Right ventricle myocardium inferior (tissue), 1 donor: ENCODE measurements at places on chromosomes 1 and 21. TPM values are rescaled to one million over a fixed set of nuclear protein-coding genes. Genes with fewer than 3 reads are reported as not detected.

Gene RERE
- total RNA-seq, result 133 TPM

Gene AMY1A
- not detected for total RNA-seq

Gene CD1B
- not detected for total RNA-seq

Gene NPHS2
- total RNA-seq, result not detected

Gene KRTAP10-10
- total RNA-seq, result not detected

Gene SKI
- 38.5 TPM for total RNA-seq

Gene ST6GALNAC3
- total RNA-seq, result 3.9 TPM

Gene C1orf185
- total RNA-seq, result not detected

Gene CYP2J2
- total RNA-seq, result 76.4 TPM

Gene DMRTA2
- not detected for total RNA-seq

Gene NR0B2
- total RNA-seq, result 4.7 TPM

Gene RAB42
- 1.6 TPM for total RNA-seq

Gene SPRR3
- total RNA-seq, result not detected

Gene SPRR2G
- not detected for total RNA-seq

- no peak for DNase-seq
Observed at GRCh38 chr1:38134294-38134755, 87.7 kb upstream of the POU3F1 start.

DNA sequence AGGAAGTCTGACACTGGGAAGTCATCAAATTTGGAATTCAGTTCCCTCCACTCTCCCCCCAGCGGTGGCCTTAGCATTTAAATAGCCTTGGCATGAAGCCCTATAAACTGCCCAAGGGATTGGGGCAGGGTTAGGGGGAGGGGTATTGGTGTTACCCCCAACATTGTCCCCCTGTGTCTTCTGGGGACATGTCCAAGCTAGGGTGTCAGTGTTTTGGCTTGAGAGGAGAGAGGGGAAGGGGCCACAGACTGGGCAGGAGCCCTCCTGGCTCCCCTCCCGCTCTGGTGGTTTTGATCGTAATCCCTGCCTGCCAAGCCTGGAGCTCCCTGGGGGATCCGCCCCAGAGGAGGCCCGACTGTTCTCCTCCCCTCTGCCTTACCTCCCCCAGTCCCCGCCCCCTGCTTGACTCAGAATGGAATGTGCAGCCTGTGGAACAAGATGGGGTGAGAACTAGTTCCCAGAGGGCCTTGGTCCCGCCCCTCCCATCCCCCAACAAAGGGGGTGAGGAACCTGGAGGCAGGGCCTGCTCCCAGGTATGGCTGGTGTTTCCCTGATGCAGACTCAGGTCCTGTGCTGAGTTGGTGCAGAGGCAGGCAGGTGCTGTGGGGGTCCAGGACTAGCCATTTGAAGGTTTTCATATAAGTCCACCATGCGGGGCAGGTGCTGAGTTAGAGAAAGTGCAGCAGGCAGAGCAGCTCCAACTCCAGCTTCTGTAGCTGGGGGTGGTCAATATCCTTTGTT is 7.4 kb downstream of the SOX13 start:
- DNase-seq, result peak; percentile 81

DNA sequence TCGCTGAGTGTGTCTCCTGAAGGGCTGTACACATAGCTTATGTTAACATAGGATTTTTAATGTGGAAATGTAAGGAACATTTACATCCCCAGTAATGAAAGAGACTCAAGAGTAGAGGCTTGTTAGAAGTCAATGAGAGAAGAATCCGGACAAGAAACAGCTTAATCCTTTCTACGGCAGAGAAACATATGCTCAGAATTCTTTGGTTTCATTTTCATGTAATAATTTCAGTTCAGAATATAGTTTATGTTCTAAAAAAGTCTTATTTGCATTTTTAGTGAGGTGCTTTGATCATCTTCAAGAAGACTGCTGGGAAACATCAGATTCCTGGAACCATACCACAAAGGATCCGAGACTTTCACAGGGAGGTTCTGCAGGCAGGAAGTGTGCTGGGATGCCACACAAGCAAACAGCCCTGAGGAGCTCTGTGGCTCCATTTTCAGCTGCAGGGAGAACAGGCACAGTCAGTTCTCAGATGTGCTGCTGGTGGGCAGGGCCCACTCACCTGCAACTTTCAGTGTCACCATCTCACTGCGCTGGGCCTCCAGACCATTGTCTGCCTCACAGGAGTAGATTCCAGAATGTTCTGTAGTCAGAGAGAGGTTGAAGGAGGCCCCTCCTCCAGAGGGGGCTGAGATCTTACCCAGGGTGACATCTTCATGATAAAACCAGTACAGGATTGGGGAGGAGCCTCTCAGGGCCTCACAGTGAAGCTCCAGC is 28.4 kb downstream of the FCRL5 start:
- no peak for DNase-seq

DNA sequence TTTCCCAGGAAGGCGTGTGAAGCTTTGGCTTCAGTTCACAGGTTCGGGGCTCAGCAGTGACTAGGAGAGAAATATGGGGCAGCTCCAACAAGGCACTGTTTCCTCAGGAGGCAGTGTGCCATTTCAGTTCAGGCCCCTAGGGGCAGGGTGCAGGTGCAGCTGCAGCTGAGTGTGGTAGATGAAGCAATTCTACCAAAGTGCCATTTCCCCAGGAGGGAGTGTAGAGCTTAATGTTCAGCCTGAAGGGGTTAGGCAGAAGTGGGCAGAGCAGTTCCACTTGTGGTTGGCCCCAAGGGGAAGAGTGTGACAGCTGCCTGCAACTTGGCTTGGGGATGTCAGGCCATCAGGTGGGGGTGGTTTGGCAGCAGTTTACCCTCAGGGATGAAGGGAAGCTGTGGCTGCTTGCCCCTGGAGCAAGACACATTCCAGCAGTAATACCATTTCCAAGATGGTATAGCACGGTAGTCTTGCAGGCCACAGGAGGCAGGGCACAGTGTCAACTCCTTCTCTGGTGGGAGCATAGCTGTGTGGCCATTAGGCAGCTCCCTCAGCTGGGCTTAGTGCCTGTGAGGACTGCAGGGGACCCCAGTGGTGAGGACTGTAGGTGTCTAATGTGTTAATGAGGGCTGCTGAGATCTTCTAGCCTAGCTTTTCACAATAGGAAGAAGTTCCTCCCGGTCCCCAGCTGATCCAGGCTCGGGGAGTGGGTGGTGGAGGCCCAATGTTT is 34.7 kb downstream of the RGSL1 start:
- DNase-seq, result no peak

- no peak for DNase-seq
Observed at GRCh38 chr1:201085902-201086735, 26.1 kb downstream of the CACNA1S start.

GRCh38 chr1:93768380-93768863 is 86.8 kb upstream of the BCAR3 start:
- no peak for DNase-seq

- no peak for DNase-seq
Observed at GRCh38 chr1:101121975-101122374, 96.4 kb upstream of the DPH5 start.

DNA sequence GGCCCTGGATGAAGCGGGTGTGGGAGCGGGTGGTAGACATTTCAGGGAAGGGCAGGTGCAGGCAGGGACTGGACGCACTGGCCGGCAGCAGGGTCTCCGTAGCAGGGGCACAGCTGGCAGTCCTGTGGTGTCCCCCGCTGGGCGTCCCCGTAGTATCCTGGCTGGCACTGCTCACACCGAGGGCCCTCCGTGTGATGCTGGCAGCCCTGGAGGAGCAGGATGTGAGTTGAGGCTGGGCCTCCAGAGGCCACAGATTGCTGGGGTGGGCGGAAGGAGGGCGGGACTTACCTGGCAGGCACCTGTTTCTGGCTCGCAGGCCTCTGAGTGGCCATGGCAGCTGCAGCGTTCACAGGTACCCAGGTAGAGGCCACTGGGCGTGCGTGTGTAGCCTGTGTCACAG is 62.3 kb downstream of the LDLRAD2 start:
- DNase-seq, result peak; percentile 53

DNA sequence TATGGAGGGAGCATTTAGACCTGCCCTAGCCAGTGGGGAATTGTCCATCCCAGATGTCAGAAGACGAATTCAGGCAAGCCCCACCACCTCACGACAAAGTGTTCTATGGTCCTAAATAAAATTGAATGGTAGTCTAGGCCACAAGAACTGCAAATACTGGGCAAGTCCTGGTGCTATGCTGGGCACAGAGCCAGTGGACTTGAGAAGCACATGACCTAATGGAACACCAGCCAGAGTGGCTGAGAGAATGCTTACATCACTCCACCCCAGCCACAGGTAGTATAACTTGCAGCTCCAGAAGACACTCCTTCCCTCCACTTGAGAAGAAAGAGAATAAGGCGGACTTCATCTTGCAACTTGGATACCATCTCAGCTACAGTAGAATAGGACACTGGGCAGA is 567.3 kb upstream of the CXADR start:
- no peak for DNase-seq

GRCh38 chr1:232505884-232506283 is 124.0 kb downstream of the SIPA1L2 start:
- no peak for DNase-seq

- DNase-seq, result no peak
Observed at GRCh38 chr1:10007169-10007568, 10.1 kb downstream of the RBP7 start.

DNA sequence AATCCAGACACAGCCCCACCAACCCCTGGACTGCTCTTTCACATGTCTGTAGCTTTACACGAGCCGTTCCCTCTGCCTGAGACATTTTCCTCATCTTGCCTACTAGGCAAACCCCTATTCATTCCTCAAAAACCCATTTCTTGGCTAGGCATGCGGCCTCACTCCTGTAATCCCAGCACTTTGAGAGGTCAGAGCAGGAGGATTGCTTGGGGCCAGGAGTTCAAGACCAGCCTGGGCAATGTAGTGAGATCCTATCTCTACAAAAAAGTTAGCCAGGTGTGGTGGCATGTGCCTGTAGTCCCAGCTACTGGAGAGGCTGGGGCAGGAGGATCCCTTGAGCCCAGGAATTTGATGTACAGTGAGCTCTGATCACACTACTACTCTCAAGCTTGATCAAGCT is 5.2 kb upstream of the AUNIP start:
- no peak for DNase-seq

- no peak for DNase-seq
Observed at GRCh38 chr1:225936523-225936922, 4.5 kb downstream of the LEFTY2 start.

GRCh38 chr1:109770331-109771095 is 6.8 kb upstream of the EPS8L3 start:
- DNase-seq, result peak; percentile 57

DNA sequence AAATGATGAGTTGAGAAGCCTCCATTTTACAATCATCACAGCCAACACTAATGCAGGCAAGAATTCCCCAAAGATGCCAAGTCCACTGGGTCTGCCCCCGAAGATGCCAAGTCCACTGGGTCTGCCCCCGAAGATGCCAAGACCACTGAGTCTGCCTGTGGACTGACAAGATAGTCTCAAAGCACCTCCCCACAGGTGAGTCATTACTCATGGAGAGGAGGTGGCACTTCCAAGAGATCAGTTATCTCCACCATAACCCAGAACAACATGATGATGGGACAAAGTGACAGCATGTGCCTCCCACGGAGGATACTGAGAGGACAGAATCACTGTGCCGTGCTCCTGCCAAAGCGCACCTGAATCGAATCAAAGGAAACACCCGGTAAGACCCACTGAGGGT is 4.8 kb downstream of the PTTG1IP start:
- no peak for DNase-seq

- DNase-seq, result no peak
Observed at GRCh38 chr1:2526824-2527555, 594 bp upstream of the PANK4 start.

- no peak for DNase-seq
Observed at GRCh38 chr1:35533586-35533985, 23.6 kb downstream of the KIAA0319L start.

- no peak for DNase-seq
Observed at GRCh38 chr1:207239874-207240273, 81.6 kb upstream of the CD55 start.

- no peak for DNase-seq
Observed at GRCh38 chr1:156226116-156226538, 13.3 kb downstream of the PMF1 start.

DNA sequence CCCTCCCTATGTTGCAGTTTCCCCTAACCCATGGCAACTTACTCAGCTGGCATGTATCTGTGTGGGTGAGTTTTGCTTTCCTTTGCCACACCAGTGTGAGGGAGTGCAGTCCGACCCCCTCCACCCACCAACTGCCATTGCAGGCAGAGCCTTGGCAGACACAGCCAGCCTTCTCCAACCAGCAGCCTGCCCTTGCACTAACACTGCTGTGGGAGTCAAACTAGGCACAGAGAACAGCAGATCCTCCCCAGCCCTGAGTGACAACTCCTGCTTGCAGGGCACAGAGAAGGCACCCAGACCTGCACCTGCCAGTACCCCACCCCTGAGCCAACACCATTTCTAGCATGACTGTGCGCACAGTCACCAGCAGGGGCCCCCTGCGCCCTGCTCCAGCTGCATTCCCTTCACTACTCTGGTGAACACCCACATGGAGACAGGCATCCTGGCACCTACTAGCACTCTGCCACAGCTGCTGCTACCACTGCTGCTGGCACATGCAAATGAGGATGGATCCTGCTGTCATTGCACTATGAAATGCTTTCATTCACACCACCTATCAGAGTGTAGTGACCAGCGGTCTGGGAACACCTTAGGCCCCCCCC is 98.4 kb downstream of the MAGI3 start:
- DNase-seq, result no peak

DNA sequence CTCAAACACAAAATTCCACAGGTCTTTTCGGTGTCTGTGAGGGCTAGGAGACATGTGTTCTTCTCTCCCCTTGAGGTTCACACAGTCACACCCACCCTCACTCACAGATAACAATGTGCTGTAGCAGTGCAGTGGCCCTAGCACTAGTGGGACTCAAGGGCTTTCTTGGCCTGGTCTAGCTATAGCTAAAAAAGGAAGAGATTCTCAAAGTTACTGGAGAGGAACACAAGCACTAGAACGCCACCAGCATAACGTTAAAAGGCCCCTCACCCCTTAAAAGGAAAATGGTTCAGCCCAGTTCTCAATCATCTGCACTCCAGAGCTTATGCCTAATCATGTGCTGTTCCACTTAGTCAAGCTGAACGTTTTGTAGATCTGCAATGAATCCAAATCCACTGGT is 39.5 kb downstream of the RGS8 start:
- no peak for DNase-seq

DNA sequence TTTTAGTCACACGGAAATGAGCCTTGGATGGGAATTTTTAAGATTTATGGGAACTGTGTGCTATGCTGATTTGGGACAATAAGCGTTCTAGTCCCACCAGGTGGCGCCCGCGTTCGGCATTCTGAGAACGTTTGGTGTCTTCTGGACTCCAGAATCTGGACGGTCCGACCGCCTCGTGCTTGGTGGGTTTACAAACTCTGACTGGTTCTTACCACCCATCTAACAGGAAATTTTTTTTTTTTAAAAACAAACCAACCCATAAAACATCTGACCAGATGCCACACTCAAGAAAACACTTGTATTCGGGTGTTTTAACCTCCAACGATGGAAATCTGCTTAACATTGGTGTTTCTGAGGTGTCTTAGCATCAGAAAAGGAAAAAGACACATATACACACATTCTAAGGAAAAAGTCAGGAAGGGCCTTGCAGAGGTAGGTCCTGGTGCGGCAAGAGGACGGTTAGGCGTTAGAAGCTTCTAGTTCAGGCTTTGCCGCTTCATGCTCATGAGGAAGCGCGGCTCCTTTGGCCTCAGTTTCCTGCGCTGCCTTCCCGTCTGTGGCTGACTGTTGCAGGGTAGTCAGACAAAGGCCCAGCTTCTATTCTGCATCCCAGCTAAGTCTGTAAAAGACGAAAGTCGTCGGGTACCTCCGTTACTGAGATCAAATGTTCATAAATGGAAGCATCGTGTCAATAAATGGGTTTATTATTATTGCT is 814 bp upstream of the DYRK3 start:
- peak; percentile 96 for DNase-seq

GRCh38 chr1:246691622-246692495 is 32.4 kb upstream of the SCCPDH start:
- no peak for DNase-seq
